CMK (cell line): ENCODE measurements at places on chromosomes 3 and 15.

GRCh38 chr3:22262386-22262785, 511.4 kb upstream of the ZNF385D start:
- no peak for DNase-seq

GRCh38 chr3:56811546-56812202, 9.9 kb upstream of the ARHGEF3 start:
- DNase-seq: no peak

GRCh38 chr3:123552095-123552714, 32.6 kb downstream of the HACD2 start:
- DNase-seq: no peak

DNA sequence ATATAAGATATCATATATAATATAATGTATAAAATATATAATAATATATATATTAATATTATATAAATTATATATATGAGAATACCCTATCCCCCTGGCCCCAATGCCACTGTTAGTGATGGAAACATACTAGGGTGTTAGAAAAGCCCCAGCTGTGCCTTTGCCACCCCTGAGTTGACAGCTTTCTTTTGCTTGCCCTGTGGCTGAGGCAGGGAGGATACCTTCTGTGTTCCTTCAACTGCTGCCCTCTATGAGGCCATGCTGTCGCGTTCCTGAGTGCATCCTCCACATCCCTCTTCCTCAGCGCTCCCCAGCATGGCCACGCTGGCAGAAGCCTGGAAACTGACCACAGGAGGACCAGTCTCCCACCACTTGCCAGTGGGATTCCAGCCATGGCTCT, 26.3 kb downstream of the FAN1 start:
- DNase-seq: no peak

GRCh38 chr15:72964542-72964941, 87.7 kb upstream of the NEO1 start:
- DNase-seq: no peak

DNA sequence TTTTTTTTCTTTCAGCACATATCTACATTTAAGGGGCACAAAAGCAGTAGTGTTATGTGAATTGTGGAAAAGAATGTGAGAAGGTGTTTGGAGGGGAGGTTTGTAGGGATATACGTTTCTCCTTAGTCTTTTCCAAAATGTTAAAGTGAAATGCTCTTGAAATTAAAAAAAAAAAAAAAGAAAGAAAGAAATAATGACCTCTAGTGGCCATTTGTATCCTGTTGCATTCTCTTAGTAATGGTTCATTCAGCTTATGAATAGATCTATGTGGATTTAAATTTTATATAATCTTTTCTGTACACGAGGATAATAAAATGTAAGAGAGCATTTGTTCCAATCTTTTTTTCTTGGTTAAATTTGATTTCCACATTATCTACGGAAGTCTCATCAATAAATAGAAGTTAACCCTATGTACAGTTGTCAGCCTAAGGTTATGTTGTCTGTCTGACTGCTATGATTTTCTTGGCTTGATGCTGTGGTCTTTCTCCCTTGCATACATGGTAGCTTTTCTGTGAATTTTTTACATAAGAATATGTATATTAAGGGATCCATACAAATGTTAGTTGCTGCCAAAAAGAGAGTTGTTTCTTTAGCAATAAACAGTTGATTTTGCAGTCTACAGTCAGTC, 1.7 kb downstream of the P2RY13 start:
- no peak for DNase-seq

GRCh38 chr15:63482874-63483323, 21.5 kb upstream of the USP3 start:
- DNase-seq: no peak

GRCh38 chr3:170866499-170866898, 3.5 kb downstream of the RPL22L1 start:
- DNase-seq: no peak

DNA sequence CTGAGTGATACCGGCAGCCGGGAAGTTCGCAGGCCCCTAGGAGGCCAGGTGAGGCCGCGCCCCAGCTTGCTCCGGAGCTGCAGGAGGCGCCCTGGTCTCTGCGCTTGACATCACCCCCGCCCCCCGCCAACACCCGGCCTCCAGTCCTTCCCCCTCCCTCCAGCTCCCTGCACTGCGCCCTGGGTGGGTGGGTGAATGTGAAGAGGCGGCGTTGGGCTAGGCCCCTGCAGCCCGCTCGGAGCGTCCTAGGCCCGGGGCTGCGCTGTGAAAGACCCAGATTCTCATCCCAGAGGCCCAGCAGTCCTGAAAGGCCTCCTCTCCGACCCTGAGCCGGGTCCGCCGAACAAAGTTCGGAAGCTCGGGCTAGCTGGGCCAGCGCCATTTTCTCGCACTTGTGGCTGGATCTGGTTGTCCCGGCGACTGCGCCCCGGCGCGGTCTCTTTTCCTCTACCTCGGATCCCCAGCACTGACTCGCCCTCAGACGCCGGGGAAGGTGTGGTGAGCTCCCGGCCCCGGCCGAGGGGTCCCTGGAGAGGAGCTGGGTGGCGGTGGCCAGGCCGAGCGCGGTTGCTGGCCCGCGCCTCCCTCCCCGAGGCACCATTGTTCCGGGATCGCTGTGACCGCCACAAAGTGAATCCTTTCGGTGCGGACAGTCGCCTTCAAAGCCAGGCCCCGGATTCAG, 12.9 kb downstream of the ZIC4 start:
- no peak for DNase-seq

- DNase-seq: no peak
Measured at GRCh38 chr15:73212424-73212823, 156.3 kb downstream of the HCN4 start.

DNA sequence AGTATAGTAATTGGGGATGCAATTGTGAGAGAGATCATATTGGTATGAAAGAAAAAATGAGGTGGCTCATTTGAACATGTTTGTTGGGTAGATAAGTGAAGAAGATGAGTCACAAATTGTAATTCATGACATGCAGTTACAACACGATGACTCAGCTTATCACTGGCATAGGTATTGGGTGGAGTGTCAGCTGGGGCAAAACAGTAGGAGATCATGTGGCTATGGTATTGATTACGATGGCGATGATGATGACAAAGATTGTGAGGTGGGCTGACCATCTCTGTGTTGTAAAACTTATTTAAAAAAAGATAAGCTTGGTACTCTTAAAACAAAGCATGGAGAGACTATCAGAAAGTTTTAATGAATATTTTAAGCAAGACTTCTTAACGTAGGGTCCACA, 11.6 kb upstream of the DPH6 start:
- DNase-seq: no peak

GRCh38 chr3:53079147-53079546, 33.3 kb upstream of the SFMBT1 start:
- no peak for DNase-seq

- DNase-seq: no peak
Measured at GRCh38 chr3:150335631-150336030, 72.5 kb upstream of the TSC22D2 start.

DNA sequence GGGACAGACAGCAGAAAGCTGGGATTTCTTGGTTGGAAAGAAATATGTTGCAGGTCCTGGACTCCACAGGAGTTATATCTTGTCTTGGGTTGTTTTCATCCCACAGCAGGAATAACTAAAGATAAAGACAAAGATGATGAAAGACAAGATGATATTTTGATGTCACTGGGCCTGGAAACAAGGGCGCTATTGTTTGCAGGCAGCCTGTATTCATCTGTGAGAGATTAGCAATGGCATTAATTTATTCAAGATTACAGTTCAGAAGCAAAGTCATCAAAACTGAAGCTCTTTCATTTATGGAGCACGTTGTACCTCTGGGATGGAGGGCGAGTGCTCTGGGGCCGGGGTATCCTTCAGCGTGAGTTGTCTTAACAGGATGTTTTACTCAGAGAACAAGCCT, 213.8 kb downstream of the LRTM1 start:
- DNase-seq: no peak

DNA sequence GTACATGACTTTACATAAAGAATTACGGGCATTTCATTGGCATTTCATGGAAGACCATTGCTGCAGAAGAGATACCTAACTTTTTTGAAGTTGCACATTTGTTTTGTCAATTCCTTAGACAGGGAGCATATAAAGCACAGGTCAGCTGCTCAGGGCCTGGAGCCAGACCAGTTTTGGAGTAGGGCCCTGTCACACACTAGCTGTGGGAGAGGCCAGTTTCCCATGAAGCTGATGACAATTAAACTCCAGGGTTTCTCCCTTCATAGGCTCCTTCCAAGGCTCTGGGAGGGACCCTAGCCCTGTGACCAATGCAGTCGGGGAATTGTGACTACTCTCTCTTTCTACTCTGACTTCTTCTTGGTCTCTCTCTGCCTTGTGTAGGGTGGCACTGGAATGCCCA, 107.3 kb upstream of the SELENOK start:
- DNase-seq: no peak

DNA sequence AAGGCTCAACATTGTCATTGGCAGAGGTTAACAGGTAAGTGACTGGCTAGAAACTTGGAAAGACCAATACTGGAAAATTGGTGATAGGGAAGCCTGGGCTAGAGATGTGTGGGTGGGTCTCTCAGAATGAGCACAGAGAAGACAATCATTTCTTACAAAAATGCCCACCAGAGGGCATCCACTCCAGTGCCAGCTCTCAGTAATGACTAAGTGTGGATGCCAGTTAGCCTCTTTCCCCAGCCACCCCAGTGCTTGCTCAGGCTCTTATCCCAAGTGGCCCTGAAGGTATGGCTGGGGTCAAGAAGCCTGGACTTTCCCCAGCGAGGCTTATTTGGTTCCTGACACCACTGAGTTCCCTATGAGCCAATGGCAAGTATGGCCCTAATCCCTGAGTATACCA, 115.9 kb upstream of the ST8SIA2 start:
- no peak for DNase-seq

DNA sequence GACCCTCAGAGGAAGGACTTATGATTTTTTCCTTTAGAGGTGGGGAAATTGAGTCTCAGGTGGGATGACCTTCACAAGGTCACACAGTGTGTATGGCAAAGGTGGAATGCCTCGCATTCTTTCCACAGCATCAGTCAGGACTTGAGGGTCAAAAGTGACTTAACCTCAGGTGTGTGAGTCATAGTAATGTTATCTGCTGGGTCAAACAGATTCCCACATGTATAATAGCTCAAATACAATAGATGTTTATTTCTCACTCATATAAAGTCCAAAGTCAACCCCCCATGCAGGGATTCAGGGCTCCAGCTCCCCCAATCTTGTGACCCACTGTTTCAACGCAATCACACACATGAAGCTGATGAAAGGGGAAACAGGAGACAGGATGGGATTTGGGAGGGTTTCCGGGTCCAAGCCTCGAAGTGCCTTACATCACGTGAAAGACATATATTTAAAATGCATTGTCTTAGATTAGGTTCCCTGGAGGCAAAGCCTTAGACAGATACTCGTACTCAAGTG, 34.0 kb upstream of the CCDC174 start:
- DNase-seq: no peak

DNA sequence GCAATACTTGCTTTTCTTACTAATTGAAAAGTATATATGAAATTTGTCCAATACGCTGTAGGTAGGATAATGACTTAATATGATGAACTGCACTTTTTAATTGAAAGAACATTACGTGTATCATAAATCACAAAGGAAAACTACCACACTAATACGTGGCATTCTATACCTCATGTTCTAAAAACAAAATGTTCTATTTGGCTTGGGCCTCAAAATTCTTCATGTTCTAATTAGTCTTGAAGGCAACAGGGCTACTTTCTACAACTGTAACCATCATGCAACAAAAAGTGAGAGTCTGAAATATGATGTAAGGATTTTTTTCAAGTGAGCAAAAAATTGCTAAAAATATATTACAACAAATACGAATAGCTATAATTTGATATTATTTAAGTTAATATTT, 19.8 kb downstream of the THRB start:
- no peak for DNase-seq

- DNase-seq: no peak
Measured at GRCh38 chr3:14304101-14305045, 98.0 kb upstream of the SLC6A6 start.

DNA sequence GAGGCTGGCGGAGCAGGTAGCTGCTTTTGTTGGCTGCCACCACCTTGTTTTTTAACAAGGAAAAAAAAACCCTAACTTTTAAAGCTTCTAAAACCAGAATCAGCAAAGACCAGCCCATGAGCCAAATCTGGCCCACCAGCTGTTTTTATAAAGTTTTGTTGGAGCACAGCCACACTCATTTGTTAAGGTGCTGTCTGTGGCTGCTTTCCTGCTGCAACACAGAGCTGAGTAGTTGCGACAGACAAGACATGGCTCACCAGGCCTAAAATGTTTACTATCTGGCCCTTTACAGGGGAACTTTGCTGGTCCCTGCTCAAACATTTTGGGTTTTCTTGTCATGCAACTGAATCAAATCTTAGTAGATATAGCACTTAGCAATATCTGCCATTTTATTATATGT, 18.9 kb downstream of the EFCAB12 start:
- DNase-seq: no peak

- no peak for DNase-seq
Measured at GRCh38 chr15:26773917-26774316, 1.1 kb upstream of the GABRB3 start.

DNA sequence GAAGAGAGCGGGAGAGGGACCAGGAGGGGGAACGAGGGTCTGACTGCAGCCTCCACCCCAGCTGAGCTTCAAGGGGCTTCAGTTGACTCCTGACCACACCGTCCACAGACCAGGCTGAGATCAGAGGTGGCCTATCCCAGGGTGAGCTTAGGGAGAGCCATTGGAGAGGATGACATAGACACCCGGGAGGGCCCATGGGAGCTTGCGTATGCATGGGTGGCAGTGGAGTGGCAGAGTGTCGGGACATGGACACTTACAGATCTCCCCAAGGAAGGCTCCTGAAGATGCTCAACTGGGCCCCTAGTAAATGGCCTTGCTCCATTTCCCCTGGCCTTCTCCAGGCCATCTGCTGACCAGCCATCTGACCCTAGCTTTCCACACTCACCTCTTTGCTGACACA, 12.6 kb upstream of the ALAS1 start:
- DNase-seq: no peak

GRCh38 chr3:59737241-59737640, 687.4 kb upstream of the CFAP20DC start:
- no peak for DNase-seq

DNA sequence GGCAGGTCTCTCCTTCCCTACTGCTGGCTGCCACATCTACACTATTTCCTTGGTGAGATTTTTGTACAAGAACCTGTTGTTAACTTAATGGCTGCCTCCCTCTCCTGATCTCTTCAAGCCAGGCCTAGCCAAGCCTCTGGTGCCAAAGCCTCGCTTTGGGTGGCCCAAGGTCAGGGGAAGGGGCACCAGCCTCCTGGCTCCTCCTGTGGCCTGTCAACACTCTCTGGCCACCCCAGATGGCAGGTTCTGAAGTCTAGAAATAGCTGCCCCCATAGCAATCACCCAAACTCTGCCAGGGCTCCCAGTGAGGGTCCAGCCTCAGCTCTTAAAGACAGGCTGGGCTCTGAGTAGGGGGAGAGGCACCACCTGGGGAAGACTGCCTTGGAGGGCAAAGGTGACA, 5.0 kb downstream of the IFRD2 start:
- no peak for DNase-seq

DNA sequence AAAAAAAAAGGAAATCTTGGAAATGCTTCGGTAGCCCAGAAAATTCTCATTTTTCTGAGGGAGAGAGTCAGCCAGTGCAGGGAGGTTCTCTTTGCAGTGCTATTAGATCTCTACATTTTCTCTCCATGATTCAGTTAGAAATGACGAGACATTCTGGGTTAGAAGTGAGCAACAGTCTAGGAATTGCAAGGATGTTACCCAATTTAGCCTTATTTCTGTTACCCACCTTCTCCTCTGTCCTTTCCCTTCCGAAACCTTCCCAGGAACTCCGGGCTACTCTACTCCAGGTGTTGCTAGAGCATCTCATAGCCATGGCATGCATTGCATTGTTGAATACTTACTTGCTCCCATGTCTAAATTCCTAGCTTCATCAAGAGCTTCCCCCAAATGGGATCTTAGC, 106.8 kb downstream of the EDEM1 start:
- DNase-seq: no peak

- no peak for DNase-seq
Measured at GRCh38 chr3:197222937-197223370, 75.5 kb downstream of the DLG1 start.
